ENCODE measurements at places on chromosomes 1 and 21.

GRCh38 chr1:55531644-55532043 is 316.5 kb upstream of the USP24 start:
- peak; percentile 27 for DNase-seq

- DNase-seq = no peak
These were observed 50.5 kb upstream of the IL12RB2 start for GRCh38 chr1:67257173-67257535.

- DNase-seq = no peak
These were observed 5.4 kb upstream of the HAO2 start for GRCh38 chr1:119363162-119363561.

- no peak for DNase-seq
These were observed 18.6 kb downstream of the FMO1 start for GRCh38 chr1:171266930-171267329.

DNA sequence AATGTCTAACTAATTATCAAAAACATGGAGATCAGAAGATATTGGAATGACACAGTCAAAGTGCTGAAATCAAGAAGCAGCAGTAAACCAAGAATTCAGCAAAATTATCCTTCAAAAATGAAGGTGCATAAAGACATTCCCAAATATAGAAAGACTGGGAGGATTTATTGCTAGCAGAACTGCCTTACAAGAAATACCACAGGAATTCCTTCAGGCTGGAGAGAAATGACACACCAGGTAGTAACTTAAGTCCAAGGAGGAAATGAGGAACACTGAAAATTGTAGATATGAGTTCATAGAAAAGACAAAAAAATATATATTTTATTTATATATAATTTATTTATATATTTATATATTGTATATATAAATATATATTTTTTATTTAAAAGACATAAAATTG is 217.2 kb downstream of the RPS6KC1 start:
- peak; percentile 57 for DNase-seq

- no peak for DNase-seq
These were observed 22.9 kb upstream of the COL18A1 start for GRCh38 chr21:45381865-45382696.

DNA sequence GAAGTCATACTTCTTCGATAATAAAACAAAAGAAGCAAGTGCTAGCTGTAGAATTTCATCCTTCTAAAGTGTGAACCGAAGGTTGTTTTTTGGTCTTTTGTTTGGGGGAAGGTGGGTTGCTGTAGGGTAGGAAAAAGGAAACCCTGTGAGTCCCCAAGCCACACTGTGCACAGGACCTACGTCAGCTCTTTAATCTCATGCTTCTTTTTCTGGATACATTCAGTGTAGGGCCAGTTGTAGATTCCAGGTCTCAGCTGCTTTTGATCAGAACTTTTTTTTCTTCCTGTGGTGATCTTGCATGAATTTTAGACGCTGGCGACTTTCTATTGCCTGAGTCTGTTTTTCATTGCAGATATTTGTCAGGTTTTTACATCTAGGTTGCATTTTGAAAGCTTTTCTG is 40.2 kb downstream of the BCL9 start:
- DNase-seq = no peak

- DNase-seq = no peak
These were observed 44.8 kb downstream of the LHX9 start for GRCh38 chr1:197961933-197962332.

GRCh38 chr1:58841455-58841854 is 57.6 kb upstream of the JUN start:
- peak; percentile 42 for DNase-seq

DNA sequence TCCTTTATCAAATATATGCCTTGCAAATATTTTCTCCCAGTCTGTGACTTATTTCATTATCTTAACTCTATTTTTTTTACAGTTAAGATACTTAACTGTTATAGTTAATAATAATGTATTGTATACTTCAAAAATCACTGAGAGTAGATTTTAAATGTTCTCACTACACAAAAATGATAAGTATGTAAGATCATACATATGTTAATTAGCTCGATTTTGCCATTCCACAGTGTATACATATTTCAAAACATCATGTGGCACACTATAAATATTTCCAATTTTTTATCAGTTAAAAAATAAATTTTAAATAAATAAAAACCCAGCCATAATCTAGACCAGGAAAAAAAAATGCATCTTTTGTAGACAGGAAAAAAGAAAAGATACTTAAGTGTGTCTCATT is 27.2 kb downstream of the CTTNBP2NL start:
- peak; percentile 30 for DNase-seq

GRCh38 chr1:202304375-202304774 is 37.4 kb downstream of the UBE2T start:
- no peak for DNase-seq

DNA sequence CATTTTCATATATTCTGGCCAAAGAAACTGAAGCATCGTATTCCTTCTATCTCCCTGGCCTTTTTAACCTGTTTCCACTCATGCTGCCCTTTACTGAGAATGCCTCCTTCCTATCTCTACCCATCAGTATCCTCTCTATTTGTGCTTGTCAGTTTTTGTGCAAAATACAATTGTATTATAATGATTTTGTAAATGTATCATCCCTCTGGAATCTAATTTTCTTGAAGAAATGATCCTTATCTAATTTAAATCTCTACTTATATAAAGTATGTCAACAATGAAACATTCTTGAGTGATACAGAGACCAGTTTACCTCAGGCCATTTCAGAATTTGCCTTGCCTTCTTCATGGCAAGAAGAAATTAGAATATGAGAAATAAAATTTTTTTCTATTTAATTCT is 59.0 kb upstream of the TEKT2 start:
- DNase-seq = no peak

DNA sequence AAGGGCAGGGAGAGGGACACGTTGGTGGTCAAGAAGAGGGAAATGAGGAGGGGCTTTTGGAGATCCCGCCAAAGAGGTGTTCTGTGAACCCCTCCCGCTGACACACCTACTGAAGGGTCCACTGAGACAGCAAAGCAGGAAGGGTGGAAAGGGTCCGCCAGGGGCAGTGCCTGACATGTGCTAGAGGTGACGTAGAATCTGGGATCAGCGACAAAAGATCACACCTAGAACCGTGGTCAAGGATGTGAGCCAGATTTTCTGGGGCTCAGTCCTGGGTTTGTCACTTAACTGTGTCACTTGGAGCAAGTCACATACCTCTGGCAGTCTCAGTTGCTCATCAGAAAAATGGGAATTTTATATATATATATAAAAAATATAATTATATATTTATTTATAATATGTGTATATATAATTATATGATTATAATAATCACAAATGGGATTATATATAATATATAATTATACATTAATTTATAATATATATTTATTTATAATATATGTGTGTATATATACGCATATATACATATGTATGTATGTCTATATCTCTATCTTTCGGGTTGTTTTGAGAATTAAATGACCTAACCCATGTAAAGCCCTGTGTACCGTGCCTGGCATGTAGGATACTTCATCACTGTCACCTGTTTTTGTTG is 35.0 kb upstream of the ATP5PO start:
- no peak for DNase-seq

DNA sequence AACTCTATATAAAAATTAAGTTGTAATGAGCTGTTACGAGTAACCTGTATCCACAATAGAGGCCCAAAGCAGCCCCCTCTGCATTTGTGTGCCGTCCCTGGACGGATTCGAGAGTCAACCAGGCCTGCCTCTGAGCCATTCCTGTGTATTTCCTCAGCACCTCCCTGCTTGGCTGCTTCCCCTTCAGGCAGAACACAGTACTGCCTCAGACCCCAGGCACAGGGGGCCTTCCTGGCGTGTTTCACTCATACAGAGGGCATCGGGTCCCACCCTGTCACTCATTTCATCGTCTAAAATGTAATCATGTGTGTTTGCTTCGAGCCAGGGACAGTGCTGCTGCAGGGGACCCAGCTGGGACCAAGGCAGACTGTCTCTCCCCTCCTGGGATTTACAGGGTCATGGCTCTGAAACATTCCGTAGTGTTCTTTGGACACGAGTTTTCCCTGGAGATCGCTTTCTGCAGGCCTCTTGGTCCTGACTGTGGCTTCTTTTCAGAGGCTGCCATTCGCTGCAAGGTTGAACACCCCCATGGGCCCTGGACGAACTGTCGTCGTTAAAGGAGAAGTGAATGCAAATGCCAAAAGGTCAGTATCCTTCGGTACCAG is 19.4 kb downstream of the LGALS8 start:
- no peak for DNase-seq

DNA sequence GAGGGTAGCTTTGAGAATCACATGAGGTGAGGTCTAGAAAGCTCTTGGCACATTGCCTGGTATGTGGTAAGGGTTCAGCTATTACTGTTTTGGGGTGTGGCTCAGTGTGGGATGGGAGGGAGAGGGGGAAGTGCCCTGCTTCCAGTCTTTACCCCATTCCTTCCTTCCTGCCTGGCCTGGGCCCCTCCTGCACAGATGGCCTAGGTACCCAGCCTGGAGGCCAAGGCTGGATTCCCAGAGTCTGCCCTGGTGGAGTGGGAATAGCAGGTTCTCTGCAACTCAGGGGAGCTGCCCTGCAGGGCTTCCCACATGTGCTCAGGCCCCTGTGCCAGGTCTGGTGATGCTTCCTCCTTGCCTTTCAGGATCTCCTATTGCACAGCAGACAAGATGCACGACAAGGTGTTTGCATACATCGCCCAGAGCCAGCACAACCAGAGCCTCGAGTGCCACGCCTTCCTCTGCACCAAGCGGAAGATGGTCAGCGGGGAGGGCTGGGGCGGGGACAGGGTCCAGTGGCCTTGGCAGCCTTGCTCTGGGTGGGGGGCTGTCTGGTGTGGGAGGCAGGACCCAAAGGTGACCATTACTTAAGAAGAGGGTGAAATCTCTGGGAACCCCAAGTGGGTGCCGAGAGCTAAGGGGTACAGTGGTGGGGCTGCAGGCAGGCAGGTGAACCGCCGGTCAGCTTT is 13.5 kb downstream of the LDLRAP1 start:
- peak; percentile 54 for DNase-seq

GRCh38 chr1:15609631-15610030 is 7.6 kb upstream of the DDI2 start:
- DNase-seq = no peak

- no peak for DNase-seq
These were observed 120.6 kb downstream of the TRABD2B start for GRCh38 chr1:47876587-47876963.

GRCh38 chr1:161733526-161733925 is 12.2 kb downstream of the FCRLB start:
- DNase-seq = peak; percentile 93

DNA sequence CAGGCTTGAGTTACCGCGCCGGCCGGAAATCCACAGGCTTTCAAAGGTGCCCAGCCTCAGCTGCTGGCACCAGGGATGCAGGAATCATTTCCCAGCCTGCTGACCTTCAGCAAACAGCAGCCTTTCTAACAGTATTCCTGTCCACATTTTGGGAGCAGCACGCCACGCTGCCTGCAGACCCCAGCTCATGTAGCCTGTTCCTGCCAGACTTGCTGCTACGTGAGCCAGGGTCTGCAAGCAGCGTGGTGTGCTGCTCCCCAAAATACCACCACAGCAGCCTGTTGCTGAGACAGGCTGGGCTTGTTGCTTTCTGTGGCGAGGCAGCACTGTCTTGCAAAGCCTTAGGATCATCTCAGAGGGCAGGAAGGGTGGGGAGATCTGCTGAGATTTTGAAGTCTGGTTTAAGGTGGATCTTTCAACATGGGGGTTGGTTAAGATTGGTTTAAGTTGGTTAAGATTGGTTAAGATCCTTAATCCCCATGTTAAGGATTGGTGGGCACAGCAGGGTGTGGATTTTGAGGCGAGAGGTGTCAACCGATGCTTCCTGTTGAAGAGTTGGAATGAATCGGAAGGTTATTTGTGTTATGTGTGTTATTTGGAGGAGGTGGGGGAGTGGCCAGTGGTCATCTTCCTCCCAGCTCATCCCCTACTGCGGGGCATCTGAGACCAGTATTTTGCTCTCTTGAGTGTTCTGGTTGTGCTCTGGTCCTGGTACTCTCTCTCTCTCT is 12.9 kb downstream of the FAAH start:
- no peak for DNase-seq

GRCh38 chr1:71081697-71082080 is 854 bp upstream of the ZRANB2 start:
- DNase-seq = no peak

- no peak for DNase-seq
These were observed 1.1 kb upstream of the ANKRD35 start for GRCh38 chr1:145886816-145887215.

DNA sequence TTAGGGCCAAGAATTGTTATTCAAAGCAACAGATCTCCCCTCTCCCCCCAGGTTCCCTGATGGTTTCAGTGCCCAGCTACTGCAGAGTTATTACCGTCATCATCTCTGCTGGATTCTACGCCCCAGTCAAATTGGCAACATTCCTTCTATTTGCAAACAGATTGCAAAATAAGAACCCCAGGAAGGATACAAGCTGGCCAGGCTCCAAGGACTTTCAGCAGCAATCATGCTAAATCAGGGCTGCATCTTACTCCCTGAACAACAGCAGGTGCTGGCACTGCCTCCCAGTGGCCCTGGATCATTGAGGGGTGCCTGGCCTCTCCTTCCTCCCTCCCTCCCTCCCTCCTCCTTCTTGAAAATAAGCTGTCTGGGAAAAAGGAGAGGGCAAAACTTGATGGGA is 521.6 kb upstream of the BEND5 start:
- DNase-seq = no peak

DNA sequence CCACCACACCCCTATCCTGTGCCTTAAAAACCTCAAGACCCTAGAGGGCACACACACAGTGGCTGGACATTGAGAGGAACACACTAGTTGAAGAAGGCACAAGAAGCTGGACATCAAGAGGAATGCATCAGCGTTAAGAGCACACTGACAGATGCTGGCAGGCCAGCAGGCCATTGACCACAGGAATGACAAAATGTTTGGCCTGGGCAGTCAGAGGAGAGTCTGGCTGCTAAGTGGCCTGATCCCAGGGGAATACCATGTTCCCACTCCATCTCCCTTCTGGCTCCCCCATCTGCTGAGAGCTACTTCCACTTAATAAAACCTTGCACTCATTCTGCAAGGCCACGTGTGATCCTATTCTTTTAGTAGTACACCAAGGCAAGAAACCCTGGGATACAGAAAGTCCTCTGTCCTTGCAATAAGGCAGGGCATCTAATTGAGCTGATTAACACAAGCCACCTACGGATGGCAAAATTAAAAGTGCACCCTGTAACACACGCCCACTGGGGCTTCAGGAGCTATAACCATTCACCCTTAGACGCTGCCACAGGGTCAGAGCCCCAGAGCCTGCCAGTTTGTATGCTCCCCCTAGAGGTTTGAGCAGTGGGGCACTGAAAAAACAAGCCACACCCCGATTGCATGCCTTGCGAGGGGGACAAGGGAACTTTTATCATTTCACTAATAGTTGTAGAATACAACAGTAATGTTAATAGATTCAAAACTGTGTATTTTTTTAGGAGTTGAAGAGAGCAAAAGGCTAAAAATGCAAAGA is 1216.1 kb upstream of the NCAM2 start:
- no peak for DNase-seq
